Activated CD4-positive, alpha-beta T cell treated with anti-CD3 and anti-CD28 coated beads, Interleukin-2, amount 50 U/mL, for 48 hours (primary cell): ENCODE measurements at places on chromosomes 13 and 19.

- DNase-seq = no peak
Measured at GRCh38 chr19:43724896-43725295, 9.0 kb downstream of the IRGC start.

DNA sequence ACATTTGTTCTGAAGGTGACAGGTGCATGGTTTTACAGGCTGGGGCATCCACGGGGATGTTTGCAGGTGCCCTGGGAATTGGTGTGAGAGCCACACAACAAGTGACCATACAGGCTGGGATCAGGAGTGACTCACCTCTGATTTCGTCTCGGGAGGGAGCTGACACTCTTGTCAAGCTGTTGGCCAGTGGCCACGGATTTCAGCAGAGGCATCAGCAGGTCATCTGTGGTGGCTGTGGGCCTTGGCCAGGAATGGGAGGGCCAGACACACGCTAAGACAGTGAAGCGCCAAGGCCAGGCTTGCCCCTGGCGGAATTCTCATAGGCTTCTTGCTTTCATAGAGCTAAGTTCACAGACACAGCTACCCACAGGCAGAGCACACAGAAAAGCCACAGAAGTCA is 108.6 kb downstream of the HSPH1 start:
- no peak for DNase-seq

DNA sequence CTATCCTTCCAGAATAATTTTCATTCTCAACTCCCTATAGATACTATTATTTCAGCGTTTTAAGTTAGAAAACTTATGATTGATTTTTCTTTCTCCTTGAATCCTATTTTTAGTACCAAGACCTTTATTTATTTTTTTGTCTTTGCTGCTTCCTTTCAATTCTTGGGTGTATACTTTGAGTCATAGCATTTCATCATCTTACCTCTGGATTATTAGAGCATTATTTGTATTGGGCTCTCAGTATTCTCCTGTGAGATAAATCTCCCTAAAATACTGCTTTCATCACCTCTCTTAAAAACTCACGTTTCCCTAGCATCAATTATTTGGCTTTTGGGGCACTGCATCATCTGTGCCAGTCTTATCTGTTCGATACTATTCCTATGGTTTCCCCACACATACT is 222.8 kb downstream of the POSTN start:
- no peak for DNase-seq

DNA sequence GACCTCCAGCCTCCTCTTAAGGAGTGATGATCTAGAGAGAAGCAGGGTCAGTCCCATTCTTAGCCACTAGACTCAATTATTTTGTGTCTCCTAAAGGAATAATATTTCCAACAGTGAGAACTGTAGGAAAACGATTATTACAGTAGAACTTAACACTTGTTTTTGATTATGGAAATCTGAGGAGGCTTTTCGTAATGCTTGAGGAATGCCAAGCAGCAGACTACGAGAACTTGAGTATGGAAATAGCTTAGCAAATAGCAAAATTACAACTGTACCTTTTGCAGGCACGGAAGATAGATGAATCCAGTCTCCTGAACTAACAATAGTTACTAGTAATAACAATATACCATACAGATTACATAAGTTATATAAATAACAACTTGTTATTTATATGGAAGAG is 12.2 kb downstream of the BRD4 start:
- DNase-seq = no peak

DNA sequence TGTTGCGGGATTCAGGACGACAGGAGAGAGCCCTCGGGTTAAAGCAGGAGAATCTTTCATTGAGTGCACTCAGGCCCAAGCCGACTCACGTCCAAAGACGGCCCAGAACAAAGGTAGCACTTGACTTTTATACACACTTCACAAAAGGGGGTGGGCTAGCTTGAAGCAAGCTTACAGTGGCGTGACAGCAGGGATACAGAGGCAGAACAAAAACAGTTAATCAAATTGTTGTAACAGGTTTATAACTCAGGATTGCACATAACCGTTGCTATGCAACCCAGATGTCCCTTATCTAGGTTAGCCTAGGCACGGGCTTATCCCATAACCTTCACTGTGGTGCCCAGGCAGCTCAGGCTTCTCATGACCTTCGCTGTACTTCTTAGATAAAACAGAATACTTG is 2.0 kb downstream of the MED25 start:
- DNase-seq = no peak

GRCh38 chr13:59906413-59907049 is 257.2 kb downstream of the DIAPH3 start:
- DNase-seq = no peak

DNA sequence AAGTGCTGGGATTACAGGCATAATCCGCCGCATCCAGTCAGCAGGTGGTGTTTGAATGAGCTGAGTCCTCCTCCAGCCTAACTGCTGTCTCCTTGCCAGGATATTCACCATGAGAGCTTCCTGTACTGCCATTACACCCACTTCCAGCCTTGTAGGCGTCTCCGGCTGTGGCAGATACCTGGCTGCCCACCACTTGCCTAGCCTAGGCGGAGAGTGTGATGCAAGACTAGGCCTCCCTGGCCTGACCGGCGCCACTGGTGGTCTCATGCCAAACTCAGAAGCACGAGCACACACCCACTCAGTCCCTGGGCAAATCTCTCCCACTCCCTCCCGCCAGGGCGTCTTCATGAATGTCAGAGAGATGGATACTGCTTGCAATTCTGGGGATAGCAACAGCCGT is 16.6 kb downstream of the IL12RB1 start:
- no peak for DNase-seq

- no peak for DNase-seq
Measured at GRCh38 chr19:11931051-11931450, 6.1 kb downstream of the ZNF700 start.

GRCh38 chr19:18291019-18291524 is 9.7 kb upstream of the JUND start:
- DNase-seq = no peak

DNA sequence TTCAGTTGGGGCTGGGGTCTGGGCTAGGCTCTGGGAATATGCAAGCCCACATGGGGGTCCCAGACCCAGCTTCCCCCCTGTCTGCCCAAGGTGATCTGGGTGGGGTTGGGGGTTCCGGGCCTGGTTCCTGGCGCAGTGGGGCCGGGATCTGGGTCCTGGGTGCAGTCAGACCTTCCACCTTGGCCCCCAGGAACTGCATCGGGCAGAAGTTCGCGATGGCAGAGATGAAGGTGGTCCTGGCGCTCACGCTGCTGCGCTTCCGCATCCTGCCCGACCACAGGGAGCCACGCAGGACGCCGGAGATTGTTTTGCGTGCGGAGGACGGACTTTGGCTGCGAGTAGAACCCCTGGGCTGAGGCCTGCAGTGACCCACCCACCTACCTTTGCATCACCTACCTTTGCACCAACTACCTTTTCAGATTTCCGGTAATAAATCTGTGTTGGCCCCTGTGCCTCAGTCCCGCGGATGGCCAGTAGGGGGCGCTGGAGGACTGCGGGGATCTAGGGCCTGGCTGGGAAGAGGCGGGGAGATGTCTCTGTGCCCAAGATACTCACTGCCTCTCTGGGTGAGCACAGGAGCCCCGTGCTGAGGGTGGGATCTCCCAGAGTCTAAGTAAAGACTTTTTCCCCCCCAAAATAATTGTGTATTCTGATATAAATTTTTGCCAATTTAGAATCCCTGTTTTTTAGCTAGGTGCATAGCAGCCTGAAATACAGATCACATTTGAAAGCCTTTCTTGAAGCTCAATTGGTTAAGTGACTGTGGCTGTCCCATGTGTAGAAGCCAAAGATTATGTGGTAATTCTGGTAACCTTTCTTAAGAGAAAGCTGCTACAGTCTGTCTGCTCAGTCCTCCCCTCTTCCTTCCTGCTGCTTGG is 11.5 kb upstream of the CYP4F3 start:
- peak; percentile 93 for DNase-seq

GRCh38 chr13:40694426-40694825 is 28.0 kb upstream of the FOXO1 start:
- DNase-seq = no peak

DNA sequence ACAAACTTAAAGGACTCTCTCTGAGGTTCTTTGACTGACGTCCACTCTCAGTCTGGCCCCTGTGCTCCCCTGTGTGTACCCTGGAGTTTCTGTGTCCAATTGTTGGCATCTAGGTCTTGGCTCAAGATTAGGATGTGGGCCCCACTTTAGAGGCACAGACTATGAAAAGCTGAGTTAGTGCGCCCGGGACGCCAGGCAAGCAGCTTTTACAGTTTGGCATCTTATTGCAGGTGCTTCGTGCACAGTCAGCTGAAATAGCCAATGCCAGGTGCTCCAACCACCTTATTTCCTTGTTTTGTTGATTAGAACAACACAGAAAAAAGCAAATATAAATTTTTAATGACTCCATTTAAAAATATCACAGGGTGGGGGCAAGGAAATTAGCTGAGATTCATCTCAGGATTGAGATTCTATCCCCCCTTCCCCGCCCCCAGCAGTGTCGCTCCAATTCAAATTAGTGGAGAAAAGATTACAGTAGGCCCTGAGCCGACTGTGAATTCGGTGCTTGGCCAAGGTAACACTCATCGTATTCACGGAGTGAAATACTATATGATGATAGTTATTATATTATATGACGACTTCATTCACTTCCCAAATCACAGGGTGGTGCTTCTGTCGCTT is 4.3 kb downstream of the SOX1 start:
- DNase-seq = no peak

GRCh38 chr19:944171-944567 is 18.3 kb downstream of the ARID3A start:
- no peak for DNase-seq

- no peak for DNase-seq
Measured at GRCh38 chr13:30257468-30258099, 49.8 kb downstream of the KATNAL1 start.

DNA sequence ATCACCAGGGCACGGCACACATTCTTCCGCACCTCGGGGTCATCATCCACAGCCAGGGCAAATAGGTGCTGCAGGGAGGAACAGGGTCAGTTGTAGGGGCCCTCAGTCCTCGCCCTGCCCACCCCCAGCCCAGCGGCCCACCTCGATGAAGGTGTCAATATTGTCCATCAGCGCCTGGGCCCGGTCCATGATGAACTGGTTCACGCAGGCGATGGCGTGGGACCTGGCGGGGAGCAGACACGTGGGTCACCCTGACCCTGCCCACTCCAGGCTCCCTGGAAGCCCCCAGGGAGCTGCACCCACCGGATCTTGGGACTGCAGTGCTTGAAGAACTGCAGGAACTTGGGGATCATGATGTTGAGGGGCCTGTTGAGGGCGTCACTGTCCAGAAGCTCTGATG is 8.6 kb downstream of the TNPO2 start:
- DNase-seq = no peak

DNA sequence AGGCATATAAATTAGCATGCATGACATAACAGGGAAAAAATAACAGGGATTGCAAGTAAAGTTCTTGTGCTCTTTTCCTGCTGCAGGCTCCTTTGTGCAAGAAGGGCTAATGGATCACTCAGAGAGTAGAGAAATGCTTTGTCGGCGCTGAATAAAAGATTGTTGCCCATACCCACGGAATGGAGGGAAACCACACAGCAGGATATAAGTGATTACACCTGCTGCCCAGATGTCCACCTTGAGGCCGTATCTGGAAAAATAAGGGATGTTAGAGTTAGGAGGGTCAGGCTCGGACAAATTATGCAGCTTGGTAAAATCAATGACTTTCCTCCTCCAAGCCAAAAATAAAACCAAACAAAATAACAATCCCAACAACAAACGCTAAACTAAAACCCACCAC is 322.3 kb downstream of the DCLK1 start:
- no peak for DNase-seq

- no peak for DNase-seq
Measured at GRCh38 chr19:13102416-13102665, 317 bp downstream of the LYL1 start.

DNA sequence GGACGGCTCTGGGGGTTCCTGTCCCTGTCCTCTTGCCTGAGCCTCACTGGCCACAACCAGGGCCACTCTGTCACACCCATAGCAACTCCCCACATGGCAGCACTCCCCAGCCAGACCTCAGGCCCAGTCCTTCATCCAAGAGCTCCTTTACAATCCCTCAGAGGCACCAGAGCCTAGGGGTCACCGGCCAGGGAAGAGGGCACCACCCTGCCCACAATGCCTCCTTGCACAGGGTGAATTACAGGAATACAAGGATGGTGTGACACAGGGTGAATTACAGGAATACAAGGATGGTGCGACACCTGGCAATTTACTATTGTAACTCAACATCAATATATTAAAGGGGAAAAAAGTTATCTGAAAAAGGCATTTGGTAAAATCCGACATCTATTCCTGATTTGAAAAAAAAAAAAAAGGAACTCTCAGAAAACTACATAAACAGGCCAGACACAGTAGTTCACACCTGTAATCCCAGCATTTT is 16.5 kb downstream of the MIER2 start:
- DNase-seq = no peak

GRCh38 chr19:49145573-49146407 is 9.4 kb downstream of the HRC start:
- peak; percentile 90 for DNase-seq

- no peak for DNase-seq
Measured at GRCh38 chr13:62544928-62545327, 1129.3 kb upstream of the PCDH20 start.

DNA sequence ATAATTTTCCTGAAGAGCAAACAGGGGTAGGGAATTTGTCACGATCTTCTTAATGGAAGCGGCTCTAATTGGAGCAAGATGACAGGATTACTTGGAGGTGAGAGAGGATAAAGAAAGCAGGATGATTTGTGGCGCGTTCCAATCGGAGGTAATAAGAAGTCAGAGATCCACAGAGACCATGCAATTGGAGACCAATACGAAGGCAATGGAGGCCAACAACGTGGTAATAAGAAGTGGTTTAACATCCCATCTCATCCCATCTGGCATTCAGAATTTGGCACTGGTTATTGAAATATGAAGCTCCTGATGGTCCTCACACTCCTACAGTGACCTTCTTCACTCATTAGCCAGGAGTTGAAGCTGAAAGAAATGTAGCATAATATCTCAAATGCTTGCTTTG is 130.6 kb downstream of the DLEU7 start:
- DNase-seq = no peak

DNA sequence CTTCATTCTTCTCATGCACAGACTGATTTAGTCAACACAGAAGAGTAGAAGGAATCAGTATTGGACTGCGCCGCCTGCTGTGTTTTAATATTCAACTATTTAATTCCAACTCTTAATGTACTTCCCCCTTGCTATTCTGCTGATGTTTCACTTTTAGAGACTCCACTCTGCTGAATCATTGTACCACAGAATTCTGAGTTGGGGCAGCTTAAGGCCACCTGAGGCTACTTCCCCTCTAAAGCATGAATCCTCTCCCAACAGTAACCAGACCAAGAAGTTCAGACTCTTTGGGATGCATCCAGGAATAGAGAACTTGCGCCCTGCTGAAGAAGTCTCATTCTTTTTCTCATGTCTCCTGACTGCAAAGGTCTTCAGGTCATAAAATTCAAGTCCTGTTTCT is 708.8 kb downstream of the UQCRFS1 start:
- no peak for DNase-seq

GRCh38 chr13:81929988-81930387 is 1589.1 kb upstream of the SPRY2 start:
- no peak for DNase-seq
